ENCODE measurements at places on chromosomes 2 and 18. TPM values are rescaled to one million over a fixed set of nuclear protein-coding genes. Genes with fewer than 3 reads are reported as not detected.

DNA sequence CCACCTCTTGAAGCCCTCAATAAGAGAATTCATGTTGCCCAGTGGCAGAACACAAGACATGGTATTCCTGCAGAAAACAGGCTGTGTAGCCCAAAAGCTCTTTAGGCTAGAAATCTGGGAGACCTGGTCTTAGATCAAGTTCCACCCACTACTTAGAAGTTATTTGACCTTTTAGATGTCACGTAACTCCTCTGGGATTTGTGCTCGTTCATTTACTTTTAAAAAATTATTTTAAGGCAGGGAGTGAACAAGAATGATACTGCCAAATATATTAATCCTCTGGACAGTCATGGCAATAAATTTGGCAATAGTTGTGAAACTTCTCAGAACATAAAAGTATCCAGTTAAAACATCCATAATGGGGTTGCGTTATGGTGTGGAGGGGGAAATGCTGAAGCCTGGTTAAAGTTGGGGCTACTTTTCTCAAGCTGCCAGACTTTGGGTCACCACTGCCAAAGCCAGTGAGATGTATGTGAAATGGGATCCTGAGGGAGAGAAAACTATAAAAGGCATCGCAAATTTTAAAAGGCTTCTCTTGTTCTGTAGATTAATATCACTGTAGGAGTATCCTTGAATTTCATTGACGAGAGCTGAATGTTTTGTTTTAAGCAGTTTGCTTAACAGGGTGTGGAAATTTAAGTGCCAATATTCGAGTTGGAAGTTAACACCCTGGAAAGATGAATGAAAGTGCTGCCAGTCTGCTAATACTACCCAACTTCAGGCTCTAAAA, 15.8 kb downstream of the DAPL1 start:
- no peak overlapping the region for H3K27ac ChIP-seq
- H3K36me3 ChIP-seq: no peaks in the 10 kb centered on the region
- no peak overlapping the region for H3K4me3 ChIP-seq
- H3K27me3 ChIP-seq: no peaks in the 10 kb centered on the region
- DNase-seq: no peak

ZC3H15 gene
- total RNA-seq: 30.5 TPM

SMAD2 gene
- 80.9 TPM for total RNA-seq

- H3K36me3 ChIP-seq: no peaks in the 10 kb centered on the region
- no peak for DNase-seq
- no peaks in the 10 kb centered on the region for H3K27me3 ChIP-seq
- peaks cover 33% of the 10 kb centered on the region for H3K4me1 ChIP-seq
These were observed 82.0 kb downstream of the CTAGE1 start for GRCh38 chr18:22335731-22336198.

DNA sequence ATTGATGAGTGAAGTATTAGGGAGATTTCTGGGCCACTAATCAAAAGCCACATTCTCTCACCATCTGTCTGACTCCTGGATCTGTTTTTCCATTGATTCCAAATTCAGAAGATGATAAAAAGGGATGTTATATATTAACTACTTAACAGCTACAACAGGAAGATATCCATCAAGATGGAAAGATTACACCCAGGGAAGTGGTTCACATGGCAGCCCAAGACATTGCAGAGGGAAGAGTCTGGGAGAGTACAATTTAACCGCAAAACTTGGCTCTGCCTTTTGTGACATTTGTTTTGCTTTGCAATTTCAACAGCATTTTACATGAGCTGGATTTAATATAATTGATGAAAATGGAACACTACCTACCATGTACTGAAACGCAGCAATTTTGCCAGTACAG, 22.5 kb upstream of the TCF4 start:
- H3K27ac ChIP-seq: no peak overlapping the region
- no peaks in the 10 kb centered on the region for H3K36me3 ChIP-seq
- H3K27me3 ChIP-seq: no peaks in the 10 kb centered on the region
- no peak overlapping the region for H3K4me3 ChIP-seq

DPP10 gene
- total RNA-seq: 0.16 TPM

DNA sequence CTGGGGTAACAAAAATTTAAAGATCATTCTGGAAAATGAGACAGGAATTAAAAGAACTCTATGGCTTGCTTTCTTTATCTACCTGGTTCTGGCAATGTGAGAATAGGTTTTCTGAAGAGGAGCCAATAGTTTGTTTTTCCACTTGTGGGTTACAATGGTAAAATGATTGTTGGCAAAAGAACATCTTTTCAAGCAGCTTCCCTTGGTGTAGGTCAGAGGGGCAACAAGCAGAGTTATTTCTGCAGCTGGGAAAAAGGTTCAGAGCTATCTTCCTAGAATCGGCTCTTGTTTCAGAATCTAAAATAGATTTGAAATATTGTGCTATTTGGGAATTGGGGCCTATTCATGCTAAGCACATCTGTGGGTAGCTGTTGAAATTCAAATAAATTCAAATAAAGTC, 11.5 kb upstream of the TSPYL6 start:
- H3K36me3 ChIP-seq: no peaks in the 10 kb centered on the region
- DNase-seq: no peak
- no peaks in the 10 kb centered on the region for H3K27me3 ChIP-seq
- peaks cover 7% of the 10 kb centered on the region for H3K4me1 ChIP-seq
- H3K4me3 ChIP-seq: no peak overlapping the region

GRCh38 chr2:150924878-150925277, 336.8 kb downstream of the RBM43 start:
- H3K27me3 ChIP-seq: no peaks in the 10 kb centered on the region
- H3K4me3 ChIP-seq: no peak overlapping the region
- no peaks in the 10 kb centered on the region for H3K4me1 ChIP-seq
- DNase-seq: no peak

DNA sequence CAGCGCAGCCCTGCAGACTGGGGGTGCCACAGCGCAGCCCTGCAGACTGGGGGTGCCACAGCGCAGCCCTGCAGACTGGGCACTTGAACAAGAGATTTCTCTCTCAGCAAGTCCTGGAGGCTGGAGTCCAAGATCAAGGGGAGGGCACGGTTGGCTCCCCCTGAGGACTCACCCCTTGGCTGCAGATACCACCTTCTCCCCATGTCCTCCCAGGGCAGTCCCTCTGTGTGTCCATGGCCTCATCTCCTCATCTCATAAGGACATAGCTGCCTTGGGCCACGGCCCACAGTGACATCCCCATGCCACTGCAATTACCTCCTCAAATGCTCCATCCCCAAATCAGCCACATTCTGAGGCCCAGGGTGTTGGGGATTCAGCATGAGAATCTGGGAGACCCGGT, 98.2 kb downstream of the TPO start:
- no peaks in the 10 kb centered on the region for H3K36me3 ChIP-seq
- peaks cover 33% of the 10 kb centered on the region for H3K27me3 ChIP-seq
- H3K27ac ChIP-seq: peak overlapping the region; percentile 55
- DNase-seq: no peak
- H3K4me3 ChIP-seq: no peak overlapping the region

DNA sequence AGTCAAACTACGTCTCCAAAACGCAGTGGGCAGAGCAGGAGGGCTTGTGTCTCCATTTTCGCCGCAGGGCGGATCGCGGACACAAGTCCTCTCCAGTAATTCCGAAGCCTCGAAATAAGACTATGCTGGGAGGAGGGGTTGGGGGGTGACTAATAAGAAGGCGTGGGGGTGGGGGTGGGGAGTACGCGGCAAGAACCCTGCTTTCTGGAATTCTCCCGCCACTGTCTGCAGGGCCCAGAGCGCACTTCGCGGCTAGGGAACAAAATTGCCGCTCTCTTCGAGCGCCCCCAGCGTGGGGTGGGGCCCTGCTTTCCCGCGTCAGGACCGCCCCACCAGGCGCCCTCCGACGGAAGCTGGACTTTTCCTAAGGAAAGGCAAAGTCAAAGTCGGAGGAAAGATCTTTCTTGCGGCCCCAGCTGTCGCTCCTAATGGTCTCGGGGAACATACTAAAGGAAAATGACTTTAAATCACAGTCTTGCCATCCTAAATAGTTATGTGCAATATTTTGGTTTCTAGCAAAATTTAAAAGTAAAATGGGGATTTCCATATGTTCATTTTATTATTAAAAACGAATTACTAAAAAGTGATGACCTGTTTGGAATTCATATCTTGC, 11.9 kb downstream of the NR4A2 start:
- DNase-seq: peak; percentile 47
- H3K4me1 ChIP-seq: peaks cover 38% of the 10 kb centered on the region

CTNNA2 gene
- not detected for total RNA-seq

DNA sequence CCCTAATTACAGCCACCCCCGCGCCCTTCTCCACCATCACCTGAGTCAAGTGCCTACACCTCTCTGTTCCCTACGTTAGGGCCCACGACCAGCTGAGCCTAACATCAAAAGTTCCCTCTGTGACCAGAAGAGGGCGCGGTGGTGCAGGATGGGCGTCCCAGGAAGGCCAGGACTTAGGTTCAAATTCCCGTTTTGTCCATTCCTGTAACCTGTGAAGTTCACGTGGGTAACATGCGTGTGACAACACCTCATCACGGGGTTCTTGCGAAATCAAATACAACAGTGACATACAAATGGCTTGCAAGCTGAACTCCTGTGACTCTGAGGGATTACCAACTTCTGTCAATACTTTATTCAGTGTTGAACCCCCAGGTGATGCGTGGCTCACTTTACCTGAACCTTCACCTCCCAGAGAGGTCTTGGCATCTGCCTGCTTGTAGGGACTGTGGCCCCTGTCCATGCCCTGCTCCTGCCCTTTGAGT, 207.9 kb downstream of the ARL4C start:
- H3K27me3 ChIP-seq: no peaks in the 10 kb centered on the region
- H3K27ac ChIP-seq: no peak overlapping the region
- no peaks in the 10 kb centered on the region for H3K36me3 ChIP-seq
- no peak overlapping the region for H3K4me3 ChIP-seq
- H3K4me1 ChIP-seq: peaks cover 25% of the 10 kb centered on the region

DNA sequence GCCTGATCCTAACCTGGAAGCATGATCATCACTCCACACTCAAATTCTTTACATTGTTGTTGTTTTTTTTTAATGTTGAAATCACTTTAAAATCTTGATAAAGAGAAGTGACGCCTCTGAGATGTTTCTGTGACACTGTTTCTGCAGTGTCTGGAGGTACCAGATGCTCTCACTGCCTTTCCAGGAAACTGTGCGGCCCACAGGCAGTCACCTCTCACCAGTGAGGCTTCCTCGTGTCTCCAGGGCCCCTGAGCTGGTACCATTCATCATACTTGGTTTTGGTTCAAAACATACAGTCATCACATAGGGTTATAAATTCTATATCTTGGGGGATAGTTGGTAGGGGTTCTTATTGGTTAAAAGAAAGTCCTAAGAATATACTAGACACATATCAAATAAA, 10.1 kb upstream of the ID2 start:
- DNase-seq: no peak
- H3K27me3 ChIP-seq: no peaks in the 10 kb centered on the region
- H3K4me3 ChIP-seq: no peak overlapping the region
- no peak overlapping the region for H3K27ac ChIP-seq
- H3K4me1 ChIP-seq: peaks cover 25% of the 10 kb centered on the region

FRZB gene
- total RNA-seq: 2.2 TPM

ABCG5 gene
- total RNA-seq: not detected

DNA sequence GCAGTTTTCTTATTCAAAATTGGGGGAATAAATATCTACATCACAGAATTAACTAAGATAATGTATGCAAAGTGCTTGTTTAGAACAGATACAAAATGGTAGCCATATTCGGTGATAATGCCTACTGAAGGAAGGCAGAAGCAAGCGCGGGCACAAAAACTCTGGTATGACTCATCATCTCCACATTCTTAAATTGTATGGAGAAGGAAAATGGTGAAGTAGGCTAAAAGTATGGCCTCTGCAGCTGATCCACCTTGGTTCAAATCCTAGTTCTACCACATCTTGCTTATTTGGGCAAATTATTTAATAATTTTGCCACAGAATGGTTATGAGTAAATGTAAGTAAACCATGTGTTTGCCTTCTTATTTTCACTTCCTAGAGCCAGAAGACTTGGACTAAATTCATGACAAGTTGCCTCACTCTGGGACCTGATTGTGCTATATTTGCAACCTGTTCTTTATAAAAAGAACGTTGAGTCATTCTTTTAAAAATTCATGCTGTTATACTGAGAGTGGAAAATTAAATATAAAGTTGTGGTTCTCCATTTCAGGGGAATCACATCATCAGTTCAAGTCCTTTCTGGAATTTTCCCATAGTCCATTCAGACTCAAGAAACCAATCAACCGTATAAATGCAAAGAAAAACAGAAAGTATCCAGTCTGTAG, 9.0 kb upstream of the CDK15 start:
- no peaks in the 10 kb centered on the region for H3K4me1 ChIP-seq
- H3K4me3 ChIP-seq: no peak overlapping the region
- H3K36me3 ChIP-seq: no peaks in the 10 kb centered on the region
- no peak overlapping the region for H3K27ac ChIP-seq

DNA sequence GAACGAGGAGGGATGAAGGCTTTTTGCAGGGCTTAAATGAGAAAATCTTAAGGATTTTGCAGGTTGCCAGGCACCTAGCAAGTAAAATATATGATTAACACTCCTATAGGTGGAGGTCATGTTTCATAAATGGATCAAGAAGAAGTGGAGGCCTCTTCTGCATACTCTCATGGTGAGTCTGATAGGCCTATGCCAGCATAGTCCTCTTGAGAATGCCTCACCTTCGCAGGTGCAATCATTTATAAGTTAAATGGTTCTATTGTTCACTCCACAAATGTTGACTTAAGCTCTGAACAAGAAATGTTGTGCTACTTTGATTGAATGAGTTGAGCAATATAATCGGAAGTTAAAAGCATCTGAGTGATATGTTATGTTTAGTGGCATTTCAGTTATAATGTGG, 12.1 kb downstream of the LRRTM1 start:
- no peak for DNase-seq
- H3K36me3 ChIP-seq: no peaks in the 10 kb centered on the region
- H3K4me3 ChIP-seq: no peak overlapping the region

- no peak overlapping the region for H3K27ac ChIP-seq
- no peaks in the 10 kb centered on the region for H3K36me3 ChIP-seq
- H3K27me3 ChIP-seq: peaks cover 32% of the 10 kb centered on the region
These were observed 83.6 kb upstream of the BCL2L11 start for GRCh38 chr2:111037128-111037527.

TMEM198 gene
- total RNA-seq: 2.5 TPM

EML6 gene
- total RNA-seq: 0.77 TPM
